ENCODE measurements at places on chromosomes 5 and 9. TPM values are rescaled to one million over a fixed set of nuclear protein-coding genes. Genes with fewer than 3 reads are reported as not detected.

DNA sequence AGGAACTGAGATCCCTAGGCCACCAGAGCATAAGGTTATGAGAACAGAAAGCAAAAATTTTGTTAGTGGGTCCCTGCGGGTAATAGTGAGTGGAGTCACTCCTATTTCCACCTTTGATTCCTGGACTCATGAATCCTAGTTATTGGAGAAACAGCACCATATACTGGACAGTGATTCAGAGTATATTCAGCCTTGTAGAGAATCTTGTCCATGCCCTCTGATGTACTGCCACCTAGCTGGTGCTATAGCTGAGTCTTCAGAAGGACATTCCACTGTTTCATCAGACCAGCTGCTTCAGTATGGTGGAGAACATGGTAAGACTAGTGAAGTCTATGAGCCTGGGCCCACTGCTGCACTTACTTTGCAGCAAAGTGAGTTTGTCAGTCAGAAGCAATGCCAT, 25.0 kb upstream of the ITGA2 start:
- DNase-seq = no peak

GRCh38 chr9:136587145-136587943, 41.5 kb upstream of the NOTCH1 start:
- DNase-seq = no peak

- DNase-seq = no peak
Observed at GRCh38 chr5:160905285-160905684, 53.3 kb upstream of the ATP10B start.

DNA sequence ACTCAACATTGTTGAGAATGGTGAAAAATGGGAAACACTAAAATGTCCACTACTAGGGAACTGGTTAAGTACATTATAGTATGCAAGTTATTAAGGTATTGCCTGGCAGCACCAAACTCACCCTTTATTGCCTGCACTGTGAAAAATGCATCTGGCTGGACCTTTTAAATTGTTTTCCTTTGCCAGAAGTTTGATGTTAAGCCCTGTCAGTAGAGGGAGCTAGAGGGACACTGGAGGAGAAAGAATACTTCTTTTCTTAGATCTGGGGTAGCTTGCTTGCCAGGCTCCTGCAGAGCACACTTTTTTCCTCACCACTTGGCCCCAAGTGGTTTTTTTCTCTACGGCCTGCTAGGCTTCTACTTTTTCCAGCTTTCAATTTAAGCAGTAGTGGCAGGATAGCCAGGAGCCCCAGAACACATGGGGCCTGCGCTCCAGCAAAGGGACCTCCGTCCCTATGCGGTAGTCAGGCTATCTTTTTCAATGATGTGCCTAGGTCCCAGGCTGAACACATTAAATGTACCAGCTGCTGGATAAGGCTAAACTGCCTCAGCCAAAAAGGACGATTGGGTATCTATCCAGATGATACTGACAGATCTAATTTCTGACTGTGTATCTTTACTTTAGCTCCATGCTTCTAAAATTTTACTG, 8.0 kb upstream of the HABP4 start:
- DNase-seq = peak; percentile 56

The DOCK8 gene
- 73.2 TPM for total RNA-seq

The FIBCD1 gene
- not detected for total RNA-seq

The KLF4 gene
- 26.7 TPM for total RNA-seq

Data from hematopoietic multipotent progenitor cell (in vitro differentiated cells).